ENCODE measurements at places on chromosomes 5 and 9.

DNA sequence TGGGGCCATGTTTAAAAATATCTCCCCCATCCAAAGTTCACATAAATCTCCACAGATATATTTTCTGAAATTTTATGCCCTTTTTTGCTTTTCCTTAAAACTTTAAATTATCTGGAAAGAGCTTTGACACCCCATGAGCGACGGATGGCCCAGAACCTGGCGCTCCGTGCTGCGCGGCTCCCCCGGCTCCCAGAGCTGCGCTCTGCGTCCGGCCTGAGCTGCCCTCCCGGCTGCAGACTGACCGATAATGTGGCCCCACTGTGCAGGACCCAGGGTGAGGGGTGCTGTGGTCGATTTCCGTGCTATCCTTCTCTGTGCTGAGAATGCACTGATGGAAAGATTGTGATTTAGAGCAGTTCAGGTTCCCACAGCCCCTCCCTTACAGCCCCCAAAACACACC lies 292.3 kb upstream of the IRX4 start:
- no peak for DNase-seq

DNA sequence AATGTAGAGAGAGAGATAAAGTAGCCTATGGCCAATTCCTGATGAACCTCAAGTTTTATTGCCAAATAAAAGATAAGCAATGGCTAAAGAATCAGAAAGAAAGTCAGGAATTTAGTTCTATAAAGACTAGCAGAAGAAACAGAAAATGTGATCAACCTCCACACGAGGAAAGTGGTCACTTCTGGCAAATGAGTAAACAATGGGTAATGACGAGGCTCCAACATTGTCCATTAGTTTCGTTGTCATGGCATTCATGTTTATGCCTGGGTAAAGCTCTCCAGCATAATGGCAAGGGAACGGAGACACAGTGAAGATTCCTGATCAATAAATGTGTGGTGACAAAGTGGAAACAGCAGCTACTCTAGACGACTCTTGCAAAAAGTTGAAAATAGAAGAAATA lies 341.8 kb upstream of the CTNND2 start:
- DNase-seq, result no peak

DNA sequence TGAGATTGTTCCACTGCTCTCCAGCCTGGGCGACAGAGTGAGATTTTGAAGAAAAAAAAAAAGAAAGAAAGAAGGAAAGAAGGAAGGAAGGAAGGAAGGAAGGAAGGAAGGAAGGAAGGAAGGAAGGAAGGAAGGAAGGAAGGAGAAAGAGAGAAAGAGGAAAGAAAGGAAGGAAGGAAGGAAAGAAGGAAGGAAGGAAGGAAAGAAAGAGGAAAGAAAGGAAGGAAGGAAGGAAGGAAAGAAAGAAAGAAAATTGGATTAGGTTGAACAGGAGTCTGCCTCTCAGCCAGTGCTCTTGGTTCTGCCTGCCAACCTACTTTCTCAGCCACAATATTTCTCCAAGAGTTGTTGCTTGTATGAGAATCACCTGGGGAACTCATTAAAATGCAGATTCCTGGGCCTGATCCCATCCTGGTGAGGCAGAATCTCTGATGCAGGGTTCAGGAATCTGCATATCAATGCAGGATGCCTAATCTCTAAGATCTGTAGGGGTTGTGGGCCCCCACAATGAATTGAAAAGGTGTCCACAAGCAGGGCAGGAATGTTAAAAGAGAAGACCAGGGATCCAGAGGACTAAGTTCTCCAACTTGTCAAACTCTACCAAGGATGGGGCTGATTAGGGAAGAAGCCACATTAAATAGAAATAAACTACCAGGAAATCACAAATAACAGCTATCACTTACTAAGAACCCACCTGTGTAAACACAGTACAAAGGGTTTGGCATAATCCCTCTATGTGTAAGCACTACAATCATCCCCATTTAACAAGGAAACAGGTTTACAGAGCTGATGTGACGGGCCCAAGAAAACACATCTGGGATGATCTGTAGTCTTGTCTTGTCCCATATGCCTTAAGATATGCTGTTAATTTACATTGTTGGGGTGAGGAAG lies 23.4 kb upstream of the GALNT10 start:
- peak; percentile 10 for DNase-seq

DNA sequence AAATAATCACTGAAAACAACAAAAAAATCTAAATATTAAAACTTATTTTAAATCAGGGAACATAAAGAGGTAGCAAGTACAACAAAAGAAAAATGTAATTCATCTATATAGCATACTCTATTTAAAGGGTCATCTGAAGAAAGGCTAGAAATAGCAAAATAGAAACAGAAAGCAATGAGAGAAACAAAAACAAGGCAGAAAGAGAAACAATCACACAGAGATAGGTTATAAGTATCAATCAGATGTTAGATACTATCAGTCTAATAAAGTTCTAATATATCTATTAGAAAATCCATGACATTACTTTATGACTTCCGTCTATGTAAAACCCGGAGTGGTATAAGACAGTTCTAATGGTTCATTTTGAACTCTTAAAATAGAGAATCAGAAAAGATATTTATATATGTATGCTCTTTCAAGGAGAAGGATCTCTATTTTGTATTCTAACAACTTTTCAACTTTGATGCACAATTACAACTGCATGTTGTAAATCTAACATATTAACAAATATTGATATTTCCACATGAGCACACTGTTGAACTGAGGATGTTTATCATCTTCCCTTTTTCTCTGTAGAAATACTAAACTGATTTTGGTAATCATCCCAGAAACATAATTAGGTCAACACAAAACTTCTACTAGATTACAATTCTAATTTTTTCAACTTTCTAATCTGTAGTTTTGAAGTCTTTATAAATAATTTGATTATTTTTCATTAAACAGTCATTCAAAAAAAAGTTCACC lies 15.8 kb downstream of the RICTOR start:
- no peak for DNase-seq

- peak; percentile 44 for DNase-seq
Observed at GRCh38 chr9:1055166-1055565, 5.0 kb downstream of the DMRT2 start.

DNA sequence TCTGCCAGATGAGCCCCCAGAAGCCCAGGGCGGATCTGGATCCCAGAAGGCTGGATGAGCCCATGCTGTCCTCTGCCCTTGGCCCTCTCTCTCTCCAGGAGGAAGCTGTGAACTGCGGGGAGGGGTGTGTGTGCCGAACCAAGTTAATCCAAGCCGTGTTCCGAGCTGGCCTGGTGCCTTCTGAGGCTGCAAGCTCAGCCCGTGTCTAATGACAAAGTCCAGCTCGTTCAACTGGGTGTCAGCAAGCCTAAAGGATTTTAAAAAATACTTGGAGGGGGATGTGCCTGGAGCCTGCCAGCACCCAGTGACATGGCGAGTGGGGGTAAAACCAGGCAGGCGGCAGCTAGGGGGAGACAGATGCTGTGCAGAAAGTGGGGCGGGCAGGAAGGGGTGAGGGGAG lies 8.0 kb downstream of the STC2 start:
- no peak for DNase-seq

GRCh38 chr9:27625751-27626150 lies 52.5 kb upstream of the C9orf72 start:
- DNase-seq, result no peak

DNA sequence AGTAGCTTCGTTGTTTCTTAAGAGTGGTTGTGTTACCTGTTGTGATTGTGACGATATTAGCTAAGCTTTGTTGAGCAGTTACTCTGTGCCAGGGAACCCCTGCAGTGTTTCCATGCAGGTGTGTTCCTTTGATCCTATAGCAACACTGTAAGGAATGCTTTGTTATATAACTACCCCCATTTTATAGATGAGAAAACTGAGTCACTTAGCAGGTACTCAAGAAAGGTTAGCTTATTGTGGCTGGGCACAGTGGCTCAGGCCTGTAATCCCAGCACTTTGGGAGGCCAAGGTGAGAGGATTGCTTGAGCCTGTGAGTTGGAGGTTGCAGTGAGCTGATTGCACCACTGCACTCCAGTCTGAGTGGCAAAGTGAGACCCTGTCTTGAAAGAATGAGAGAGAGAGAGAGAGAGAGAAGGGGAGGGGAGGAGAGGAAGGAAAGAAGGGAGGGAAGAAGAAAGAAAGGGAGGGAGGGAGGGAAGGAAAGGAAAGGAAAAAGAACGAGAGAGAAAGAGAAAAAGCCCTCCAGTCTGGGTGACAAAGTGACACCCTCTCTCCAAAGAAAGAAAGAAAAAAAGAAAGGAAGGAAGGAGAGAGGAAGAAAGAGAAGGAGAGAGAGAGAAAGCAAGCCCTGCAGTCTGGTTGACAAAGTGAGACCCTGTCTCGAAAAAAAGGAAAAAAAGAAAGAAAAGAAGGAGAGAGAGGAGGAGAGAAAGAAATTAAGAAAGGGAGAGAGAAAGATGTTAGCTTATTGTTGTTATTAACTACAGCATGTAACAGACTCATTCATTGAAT lies 85.6 kb upstream of the RARS1 start:
- DNase-seq, result no peak

DNA sequence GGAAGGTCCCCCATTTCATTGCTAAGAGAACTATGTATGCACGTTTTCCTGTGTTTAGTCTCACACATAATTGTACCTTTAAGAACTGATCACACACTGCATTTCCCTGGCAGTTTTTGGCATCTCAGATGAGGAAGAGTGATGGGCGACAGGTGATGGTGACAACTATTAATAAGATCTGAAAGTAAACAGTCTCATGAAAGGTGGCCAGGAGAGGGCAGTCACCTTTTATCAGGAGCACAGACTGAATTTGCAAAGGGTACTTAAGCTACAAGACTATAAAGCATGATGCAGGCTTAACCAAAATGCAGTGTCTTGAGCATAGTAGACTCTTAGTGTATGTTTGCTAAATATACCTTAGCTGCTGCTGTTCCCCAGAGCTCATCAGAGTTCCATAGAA lies 91.5 kb downstream of the GHR start:
- DNase-seq, result no peak

DNA sequence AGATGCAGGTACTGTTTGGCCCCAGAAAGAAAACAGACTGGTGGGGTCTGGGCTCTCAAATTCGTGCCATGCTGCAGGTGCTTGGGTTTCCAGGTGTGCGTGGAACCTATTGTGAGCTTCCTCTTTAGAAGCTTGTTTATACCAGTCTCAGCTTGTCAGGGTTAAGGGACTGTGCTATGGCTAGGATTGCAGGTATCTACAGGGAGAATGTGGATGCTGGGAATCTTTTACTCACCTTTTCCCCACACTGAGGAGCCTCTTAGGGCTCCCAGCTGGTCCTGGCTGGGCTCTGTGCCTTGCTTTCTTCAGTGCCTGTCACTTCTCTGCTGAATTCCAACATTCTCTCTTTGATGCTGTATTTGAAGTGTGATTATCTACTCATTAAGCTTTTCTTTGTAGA lies 111.8 kb downstream of the WDR70 start:
- DNase-seq, result no peak

GRCh38 chr9:137478962-137479861 lies 20.1 kb upstream of the NSMF start:
- DNase-seq, result no peak

DNA sequence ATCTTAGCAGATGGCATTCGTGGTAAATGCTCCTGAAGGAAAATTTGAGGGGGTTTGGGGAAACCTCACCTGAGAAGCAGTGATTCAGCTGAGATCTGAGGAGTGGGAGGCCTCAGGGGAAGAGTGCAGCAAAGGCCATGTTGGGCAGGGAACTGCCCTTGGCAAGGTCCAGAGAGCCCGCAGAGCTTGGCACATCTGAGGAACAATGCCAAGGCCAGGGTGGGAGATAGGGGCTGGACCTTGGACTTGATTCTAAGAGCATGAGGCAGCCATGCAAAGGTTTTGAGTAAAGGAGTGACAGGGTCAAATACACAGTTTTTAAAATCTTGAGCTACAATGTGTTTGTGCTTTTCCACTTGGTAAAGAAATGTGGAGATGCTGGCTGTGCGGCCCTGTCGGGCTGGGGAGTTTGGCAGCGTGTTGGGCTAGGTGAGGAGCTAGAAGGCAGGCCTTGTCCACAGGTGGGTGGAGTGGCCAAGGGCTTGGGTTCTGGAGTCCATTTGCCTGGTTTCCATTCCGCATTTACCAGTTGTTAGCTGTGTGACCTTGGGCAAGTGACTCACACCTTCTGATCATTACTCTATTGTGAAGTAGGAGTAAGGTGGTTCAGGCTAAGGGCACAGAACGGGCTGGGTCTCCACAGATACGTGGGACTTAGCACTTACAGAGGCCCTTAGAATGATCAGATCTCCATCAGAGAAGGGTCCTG lies 6.1 kb downstream of the TBC1D13 start:
- DNase-seq, result no peak

GRCh38 chr5:56734091-56734694 lies 81.2 kb upstream of the MAP3K1 start:
- no peak for DNase-seq

DNA sequence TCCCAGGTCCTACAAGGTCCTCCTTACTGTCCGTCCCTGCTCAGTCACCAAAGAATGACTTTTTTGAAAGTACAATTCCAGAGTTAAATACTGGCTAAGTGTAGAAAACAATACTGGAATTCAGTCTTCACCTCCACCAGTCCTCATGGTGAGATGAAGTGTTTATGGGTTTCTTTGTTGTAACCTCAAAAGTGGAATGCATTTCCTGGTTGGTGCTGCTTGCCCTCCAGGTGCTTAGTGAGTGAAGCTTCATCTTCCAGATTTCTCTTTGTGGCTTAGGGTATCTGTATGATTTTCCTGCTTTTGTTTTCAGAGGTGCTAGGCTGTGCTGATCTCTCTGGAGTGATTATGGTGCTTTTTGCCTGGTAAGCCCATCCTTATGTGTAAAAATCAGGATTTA lies 49.4 kb upstream of the DHFR start:
- no peak for DNase-seq

- no peak for DNase-seq
Observed at GRCh38 chr5:173572431-173573125, 43.9 kb downstream of the BOD1 start.

- DNase-seq, result no peak
Observed at GRCh38 chr5:154989626-154990025, 23.9 kb upstream of the KIF4B start.

GRCh38 chr5:101838435-101838834 lies 457.6 kb downstream of the SLCO4C1 start:
- no peak for DNase-seq

DNA sequence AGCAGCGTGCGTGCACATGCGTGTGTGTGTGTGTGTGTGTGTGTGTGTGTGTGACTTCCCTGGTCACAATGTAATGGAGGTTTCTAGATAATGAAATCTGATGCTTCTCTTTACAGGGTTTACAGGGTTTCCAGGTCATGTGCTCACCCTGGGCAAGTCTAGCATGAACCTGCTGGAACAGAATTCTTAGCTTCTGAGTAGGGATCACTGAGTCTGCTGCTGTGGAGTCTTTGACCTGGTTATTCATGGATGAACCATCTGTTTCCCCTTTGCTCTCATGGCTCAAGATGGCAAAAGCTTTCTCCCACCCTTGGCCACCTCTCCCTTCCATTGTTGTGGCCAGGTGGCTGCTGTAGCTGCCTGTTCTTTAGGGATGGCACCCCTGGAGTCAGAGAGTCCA lies 111.6 kb upstream of the SHB start:
- no peak for DNase-seq

Measured in epithelial cell of prostate (primary cell).